ENCODE measurements at places on chromosomes 16 and 17.

DNA sequence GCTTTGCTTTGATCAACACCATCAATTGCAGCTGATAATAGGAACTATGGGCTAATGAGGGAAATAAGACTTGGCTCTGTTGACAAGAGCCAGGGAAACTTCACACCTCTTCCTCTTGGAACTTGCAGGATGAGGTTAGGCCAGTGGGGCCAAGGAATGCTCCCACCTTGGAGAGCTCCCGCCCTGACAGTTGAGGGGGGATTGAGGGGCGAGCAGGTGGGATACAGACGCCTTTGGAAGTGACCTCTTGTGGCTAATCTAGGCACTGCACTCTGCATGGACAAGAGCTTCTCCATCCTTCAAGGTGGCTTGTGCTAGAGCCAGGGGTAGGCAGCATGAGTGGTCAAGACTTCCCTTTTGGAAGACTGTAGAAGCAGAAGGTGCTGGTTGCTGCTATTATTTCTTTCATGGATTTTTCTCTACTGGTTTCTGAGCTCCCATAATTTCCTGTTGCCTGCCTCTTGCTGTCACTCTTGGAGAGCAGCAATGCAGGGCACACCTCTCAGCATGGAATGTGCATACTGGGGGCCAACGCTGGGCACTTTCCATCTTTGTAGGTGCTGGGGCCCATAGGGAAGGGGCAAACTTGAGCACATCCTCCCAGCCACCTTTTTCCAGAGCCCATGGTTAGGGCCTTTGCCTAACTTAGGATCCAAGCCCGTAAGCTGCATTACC lies 2.3 kb upstream of the PHF12 start:
- DNase-seq, result peak; percentile 51

- DNase-seq, result no peak
Observed at GRCh38 chr17:83173914-83174361, 94.5 kb downstream of the METRNL start.

DNA sequence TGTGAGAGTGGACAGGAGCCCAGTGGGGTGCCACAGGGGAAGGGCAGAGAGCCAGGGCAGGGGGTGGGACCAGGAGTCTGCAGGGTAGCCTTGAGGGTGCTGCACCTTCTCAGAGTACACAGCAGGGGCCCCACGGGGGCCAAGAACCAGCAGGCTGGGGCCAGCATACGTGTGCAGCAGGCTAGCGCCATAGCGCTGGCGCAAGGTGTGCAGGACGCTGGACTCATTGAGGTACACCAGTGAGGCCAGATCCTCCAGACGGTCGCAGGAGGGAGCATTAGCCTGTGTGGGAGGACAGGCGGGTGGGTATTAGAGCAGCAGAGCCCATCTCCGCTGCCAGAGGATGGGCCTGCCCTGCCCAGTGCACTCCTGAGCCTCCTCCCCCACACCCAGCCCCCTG lies 58.8 kb downstream of the MYO18A start:
- DNase-seq, result no peak

DNA sequence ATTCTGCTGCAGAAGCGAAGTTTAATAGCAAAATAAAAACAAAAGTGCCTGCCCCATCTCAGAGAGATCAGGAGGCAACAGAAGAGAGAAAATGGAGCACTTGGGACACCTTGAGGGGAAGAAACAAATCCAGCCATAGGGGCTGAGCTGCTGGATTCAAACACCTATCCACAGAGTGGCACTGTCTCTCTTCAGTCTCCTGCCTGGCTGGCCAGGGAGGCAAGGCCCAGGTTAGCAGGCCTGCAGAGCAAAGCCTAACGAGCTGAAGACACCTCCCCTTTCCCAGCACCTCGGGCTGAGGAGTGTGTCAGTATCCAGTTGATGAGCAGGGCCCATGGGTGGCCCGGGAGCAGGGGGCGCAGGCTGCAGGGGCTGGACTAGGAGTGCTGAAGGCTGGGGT lies 8.8 kb upstream of the KRT31 start:
- no peak for DNase-seq

DNA sequence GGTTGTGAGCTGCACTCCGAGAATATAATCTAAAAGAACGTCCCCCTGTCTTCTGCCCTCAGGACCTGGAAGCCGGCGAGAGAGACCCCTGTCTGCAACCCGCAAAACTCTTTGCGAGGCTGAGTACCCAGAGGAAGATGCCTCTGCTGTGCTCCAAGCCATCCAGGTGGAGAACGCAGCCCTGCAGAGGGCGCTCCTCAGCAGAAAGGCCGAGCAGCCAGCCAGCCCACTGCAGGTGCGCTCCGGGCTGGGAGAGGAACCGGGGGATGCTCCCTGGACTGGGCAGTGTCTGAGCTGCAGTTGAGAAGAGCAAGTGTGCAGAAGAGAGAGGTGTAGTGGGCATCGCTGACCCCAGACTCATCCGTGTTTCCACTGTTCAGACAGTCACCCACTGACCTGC lies 148.3 kb downstream of the KATNIP start:
- no peak for DNase-seq

DNA sequence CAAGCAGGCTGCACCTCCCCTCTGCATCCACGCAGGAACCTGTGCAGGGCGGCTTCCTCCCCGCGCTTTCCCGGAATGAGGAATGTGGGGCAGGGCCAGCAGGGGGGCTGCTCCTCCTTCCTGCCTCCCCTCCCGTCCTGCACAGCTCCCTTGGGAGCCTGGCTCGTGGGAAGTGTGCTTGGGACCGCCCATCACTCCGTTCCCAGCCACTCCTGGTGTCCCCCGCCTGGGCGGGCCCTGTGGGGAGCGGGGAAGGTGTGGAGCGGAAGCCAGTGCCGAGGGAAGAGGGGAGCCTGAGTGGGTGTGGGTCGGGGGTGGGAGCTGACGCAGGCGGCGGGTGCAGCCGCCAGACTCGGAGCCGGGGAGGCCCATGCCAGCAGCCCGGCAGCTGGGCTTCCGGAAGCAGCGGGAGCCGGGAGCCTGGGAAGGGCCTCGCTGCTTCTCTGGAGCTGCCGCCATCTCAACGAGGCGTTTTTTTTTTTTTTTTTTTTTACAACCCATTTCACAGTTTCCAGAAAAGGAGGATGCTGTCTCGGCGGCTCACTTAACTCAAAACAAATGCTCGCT lies 24.1 kb downstream of the BAHCC1 start:
- DNase-seq, result peak; percentile 96

GRCh38 chr16:17945080-17945601 lies 391.4 kb downstream of the NPIPA8 start:
- DNase-seq, result no peak

GRCh38 chr16:56749672-56750491 lies 20.0 kb downstream of the NUP93 start:
- DNase-seq, result no peak

GRCh38 chr16:85615014-85615851 lies 2.1 kb downstream of the GSE1 start:
- DNase-seq, result peak; percentile 94

DNA sequence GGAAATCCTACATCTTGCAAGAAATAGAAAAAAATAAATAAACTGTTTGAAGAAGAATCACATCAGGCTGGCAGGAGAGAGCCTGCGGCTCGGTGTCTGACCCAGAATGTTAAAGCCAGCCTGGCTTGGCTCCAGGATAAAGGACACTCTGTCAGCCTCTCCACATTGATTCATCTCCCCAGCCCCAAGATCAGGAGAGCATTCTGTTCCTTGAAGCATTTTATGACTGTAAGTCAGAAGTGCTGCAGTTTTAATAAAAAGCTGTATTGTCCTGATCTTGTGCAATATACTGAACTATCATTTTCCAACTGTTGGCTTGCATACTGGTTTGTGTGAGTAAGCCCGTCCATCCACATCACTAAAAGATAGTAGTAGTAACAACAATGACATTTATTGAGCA lies 426.6 kb downstream of the HAPSTR1 start:
- DNase-seq, result no peak

DNA sequence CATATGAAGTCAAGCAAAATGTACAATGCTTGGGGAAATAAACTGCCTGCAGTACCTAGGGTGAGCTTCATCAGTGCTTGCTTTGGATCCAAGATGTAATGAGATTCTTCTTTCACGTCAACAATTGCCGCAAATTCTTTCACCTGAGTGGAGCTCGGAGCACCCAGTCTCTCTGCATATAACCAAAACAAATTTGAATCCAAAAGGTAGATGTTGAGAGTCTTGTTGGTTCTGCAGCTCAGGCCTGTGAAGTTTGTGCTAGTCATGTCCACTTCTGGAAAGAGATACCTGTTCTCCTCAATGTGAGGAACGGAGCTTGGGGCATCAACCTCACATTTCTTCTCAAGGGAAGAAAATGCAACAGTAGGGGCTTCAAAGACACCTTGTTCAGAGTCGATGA lies 23.0 kb downstream of the SNN start:
- no peak for DNase-seq

DNA sequence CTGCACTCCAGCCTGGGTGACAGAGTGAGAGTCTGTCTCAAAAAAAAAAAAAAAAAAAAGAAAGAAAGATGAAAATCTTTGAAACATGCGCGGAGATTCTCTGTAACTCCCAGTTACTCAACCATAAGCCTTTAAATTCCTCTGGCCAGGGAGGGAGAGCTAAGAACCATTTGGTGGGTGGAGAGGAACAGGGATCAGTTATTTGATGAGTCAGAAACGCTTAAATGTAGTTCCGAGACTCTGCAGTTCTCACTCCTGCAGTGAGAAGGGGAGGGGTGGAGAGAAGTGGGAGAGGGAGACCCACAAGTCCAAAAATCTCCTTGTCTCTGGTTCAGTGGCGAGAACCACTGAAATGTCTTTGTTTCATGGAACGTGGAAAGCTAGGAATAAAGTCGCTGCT lies 266.7 kb downstream of the SOX9 start:
- no peak for DNase-seq

DNA sequence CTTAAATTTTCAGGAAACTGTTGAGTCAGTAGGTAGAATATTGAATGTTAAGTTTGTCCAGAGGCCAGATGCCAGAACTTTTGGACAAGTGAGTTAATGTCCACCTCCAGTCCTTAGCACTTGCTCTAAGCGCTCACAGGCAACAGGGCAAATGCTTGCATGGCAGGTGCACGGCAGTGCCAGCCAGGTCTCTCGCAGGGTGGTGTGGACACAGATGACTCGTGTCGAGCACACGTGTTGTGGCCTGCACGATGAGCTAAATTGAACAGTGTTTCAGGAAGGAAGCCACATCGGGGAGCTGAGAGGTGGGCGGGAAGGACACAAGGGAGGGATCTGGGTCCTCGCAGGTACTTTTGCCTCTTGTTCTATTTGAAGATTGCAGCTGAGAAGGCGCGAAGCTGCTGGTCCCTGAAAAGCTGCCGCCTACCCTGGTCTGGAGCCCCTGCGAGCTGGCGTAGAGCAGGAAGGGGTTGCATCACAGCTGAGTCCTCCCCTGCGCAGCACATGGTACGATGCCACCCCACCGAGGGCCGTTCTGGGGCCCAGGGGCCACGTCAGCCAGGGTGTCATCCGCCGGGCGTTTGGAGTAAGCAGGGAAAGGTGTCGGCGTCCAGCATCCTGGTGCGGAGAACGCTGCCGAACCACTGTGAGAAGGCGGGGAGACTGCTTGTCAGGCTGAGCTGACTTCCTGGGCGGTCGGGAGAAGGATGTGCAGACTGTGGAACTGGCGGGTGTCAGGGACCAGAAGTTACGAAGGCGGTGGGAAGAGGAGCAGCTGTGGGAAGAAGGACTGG lies 6.3 kb downstream of the RAB40C start:
- DNase-seq, result peak; percentile 73

DNA sequence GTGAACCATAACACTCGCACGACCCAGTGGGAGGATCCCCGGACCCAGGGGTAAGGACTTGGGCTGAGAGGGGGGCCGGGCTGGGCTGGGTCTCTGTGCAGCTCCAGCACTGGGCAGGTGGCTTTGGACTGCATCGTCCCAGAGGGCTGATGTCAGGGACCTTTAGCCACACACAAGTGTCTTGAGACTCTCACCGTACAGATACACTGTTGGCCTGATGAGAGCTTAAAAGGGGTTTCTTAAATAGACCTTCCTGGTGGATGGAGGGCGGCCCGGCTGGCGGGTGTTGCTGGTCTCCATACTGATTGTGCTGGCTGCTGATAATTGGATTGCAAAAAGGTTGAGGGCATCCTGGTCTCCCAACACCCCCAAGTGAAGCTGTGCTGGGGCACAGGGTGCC lies 21.7 kb upstream of the CLEC18A start:
- no peak for DNase-seq

GRCh38 chr16:10878328-10878643 lies 1.3 kb downstream of the CIITA start:
- peak; percentile 18 for DNase-seq

GRCh38 chr16:81551151-81551808 lies 106.7 kb downstream of the CMIP start:
- DNase-seq, result no peak

DNA sequence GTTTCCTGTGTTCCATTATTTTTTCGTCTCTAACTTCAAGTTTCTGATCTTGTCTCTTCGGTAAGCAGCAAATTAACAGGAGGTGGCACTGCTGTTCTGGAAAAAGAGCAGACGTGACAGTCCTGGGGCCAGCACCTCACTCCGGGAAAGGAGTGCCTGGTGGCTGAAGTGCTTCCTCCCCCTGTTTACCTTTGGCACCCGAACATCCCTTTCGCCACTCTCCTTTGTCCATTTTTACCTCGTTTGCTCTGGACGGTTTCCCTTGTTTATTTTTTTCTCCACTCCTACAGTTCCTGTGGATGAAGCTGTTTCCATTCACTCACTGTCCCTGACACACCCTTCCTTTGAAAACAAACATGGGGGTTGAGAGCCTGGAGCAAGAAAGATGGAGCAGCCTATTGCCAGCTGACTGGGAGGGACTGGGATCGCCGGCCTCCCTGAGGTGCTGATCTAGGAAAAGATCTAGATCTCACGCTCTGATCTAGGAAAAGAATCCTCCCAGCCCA lies 12.6 kb downstream of the SAP30BP start:
- DNase-seq, result no peak

- no peak for DNase-seq
Observed at GRCh38 chr17:14011740-14012405, 57.4 kb upstream of the COX10 start.

DNA sequence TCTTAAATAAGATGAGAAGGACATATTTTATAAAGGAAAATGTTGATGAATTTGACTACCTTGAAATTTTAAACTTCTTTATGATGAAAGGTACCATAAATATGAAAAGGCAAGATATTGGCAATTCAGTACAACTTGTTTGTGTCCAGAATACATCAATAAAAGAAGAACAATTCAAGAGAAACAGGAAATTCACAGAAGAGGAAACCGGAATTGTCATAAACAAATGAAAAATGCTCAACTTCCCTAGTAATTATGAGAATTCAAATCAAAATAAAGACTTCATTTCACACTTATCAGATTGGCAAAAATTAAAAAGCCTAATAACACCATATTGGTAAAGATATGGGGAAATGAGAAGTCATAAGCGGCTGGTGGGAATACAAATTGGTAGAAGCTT lies 54.3 kb downstream of the WSB1 start:
- DNase-seq, result no peak

- DNase-seq, result no peak
Observed at GRCh38 chr17:82887255-82888164, 47.7 kb upstream of the ZNF750 start.

- DNase-seq, result peak; percentile 72
Observed at GRCh38 chr17:20852239-20852989, 190.4 kb downstream of the USP22 start.

All from DMS53 (cell line).